ENCODE measurements at places on chromosomes 5 and 9. TPM values are rescaled to one million over a fixed set of nuclear protein-coding genes. Genes with fewer than 3 reads are reported as not detected.

GRCh38 chr9:136228107-136228875, 17.3 kb downstream of the QSOX2 start:
- peaks cover 9% of the 10 kb centered on the region for H3K36me3 ChIP-seq
- DNase-seq, result no peak
- no peak overlapping the region for H3K4me3 ChIP-seq
- peaks cover 32% of the 10 kb centered on the region for H3K4me1 ChIP-seq

- no peak overlapping the region for H3K4me3 ChIP-seq
- H3K36me3 ChIP-seq, result peaks cover 88% of the 10 kb centered on the region
- no peak overlapping the region for H3K27ac ChIP-seq
- no peaks in the 10 kb centered on the region for H3K4me1 ChIP-seq
- H3K27me3 ChIP-seq, result no peaks in the 10 kb centered on the region
- DNase-seq, result no peak
These were observed 25.9 kb downstream of the MTRR start for GRCh38 chr5:7894860-7895259.

- H3K4me3 ChIP-seq, result no peak overlapping the region
- peaks cover 14% of the 10 kb centered on the region for H3K36me3 ChIP-seq
- H3K4me1 ChIP-seq, result peaks cover 19% of the 10 kb centered on the region
- no peak for DNase-seq
These were observed 30.2 kb downstream of the MLANA start for GRCh38 chr9:5920860-5921328.

DNA sequence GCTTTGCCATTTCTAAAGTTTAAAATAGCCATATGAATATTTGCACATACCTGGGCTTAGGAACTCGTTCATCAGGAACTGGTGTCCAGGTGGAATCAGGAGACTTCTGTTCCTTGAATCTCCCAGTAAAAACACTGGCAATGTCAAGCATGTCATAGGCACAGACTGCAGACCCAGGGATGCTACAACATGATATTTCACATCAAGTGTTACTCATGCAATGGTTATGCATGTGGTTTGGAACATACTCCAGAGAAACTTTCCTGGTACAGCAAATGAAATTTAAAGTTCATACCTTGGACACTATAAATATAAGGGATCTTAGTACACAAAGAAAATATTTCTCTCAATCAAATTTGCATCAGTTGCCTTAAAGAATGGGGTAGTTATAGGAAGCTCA, 92.2 kb downstream of the SEMA6A start:
- no peak overlapping the region for H3K4me3 ChIP-seq
- H3K27ac ChIP-seq, result no peak overlapping the region
- no peaks in the 10 kb centered on the region for H3K4me1 ChIP-seq
- DNase-seq, result no peak

GRCh38 chr9:73269430-73270101, 117.9 kb downstream of the ANXA1 start:
- H3K4me3 ChIP-seq, result no peak overlapping the region
- no peaks in the 10 kb centered on the region for H3K27me3 ChIP-seq
- H3K27ac ChIP-seq, result no peak overlapping the region
- no peaks in the 10 kb centered on the region for H3K36me3 ChIP-seq

- H3K36me3 ChIP-seq, result no peaks in the 10 kb centered on the region
- H3K27me3 ChIP-seq, result peaks cover 2% of the 10 kb centered on the region
- DNase-seq, result no peak
- no peak overlapping the region for H3K4me3 ChIP-seq
- no peaks in the 10 kb centered on the region for H3K4me1 ChIP-seq
- no peak overlapping the region for H3K27ac ChIP-seq
These were observed 51.9 kb upstream of the PIP5K1B start for GRCh38 chr9:68653141-68653595.

DNA sequence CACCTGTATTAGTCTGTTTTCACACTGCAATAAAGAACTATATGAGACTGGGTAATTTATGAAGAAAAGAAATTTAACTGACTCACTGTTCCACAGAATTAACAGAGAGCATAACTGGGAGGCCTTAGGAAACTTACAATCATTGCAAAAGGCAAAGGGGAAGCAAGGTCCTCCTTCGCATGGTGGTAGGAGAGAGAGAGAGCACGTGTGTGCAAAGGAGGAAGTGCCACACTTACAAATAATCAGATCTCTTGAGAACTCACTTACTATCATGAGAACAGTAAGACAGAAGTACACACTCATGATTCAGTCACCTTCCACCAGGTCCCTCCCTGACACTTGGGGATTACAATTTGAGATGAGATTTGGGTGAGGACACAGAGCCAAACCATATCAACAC, 258.7 kb downstream of the TRIM32 start:
- no peaks in the 10 kb centered on the region for H3K27me3 ChIP-seq
- no peak for DNase-seq
- H3K4me1 ChIP-seq, result no peaks in the 10 kb centered on the region
- H3K27ac ChIP-seq, result no peak overlapping the region
- H3K36me3 ChIP-seq, result no peaks in the 10 kb centered on the region
- no peak overlapping the region for H3K4me3 ChIP-seq

DNA sequence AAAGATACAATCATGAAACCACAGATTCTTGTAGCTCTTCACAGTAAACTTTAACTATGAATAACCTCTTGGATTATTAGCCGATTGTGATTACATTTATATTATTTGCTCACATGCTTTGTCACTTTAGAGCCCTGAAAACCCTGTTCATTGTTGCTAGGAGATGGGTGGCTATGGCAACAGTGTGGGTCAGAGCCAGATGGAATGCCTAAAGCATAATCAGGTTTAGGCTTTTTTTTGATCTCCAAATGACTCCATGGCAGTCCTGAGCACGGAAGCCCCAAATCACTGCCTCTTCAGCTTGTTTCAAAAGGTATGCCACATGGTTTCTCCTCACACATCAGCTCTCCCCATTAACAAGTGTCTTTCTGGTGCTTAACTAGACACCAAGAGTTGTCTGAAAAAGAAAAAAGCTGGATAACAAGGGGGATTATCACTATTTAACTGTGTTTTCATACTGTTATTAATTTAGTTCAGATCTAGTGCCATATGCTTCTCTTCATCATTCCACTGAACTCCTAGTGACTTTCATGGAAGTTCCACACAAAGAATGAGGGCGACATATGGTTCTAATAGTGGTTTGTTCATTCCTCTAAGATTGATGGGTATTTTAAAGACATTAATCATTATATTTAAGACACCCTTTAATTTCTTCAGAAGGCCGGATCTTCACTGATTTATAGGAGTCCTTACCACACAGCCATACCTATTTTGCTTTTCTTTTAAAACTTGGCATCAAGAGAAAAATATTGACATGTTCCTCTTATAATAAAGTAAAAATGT, 88.8 kb upstream of the PAM start:
- no peaks in the 10 kb centered on the region for H3K4me1 ChIP-seq
- no peak for DNase-seq
- no peaks in the 10 kb centered on the region for H3K36me3 ChIP-seq
- H3K27me3 ChIP-seq, result no peaks in the 10 kb centered on the region
- no peak overlapping the region for H3K4me3 ChIP-seq

GRCh38 chr5:1826235-1826980, 25.2 kb downstream of the NDUFS6 start:
- DNase-seq, result no peak
- no peaks in the 10 kb centered on the region for H3K27me3 ChIP-seq
- peaks cover 4% of the 10 kb centered on the region for H3K36me3 ChIP-seq

The LIX1 gene
- not detected for total RNA-seq

The NR5A1 gene
- not detected for total RNA-seq

The FOXD4L5 gene
- total RNA-seq, result not detected

The PCDHGA12 gene
- total RNA-seq, result 1.1 TPM

The ADAMTS13 gene
- 3.0 TPM for total RNA-seq

The ETF1 gene
- total RNA-seq, result 135 TPM

Measured in natural killer cell (primary cell).